ENCODE measurements at places on chromosomes 7 and 10.
A peak's percentile ranks its signal among the peaks of the same experiment; 100 is the strongest.

DNA sequence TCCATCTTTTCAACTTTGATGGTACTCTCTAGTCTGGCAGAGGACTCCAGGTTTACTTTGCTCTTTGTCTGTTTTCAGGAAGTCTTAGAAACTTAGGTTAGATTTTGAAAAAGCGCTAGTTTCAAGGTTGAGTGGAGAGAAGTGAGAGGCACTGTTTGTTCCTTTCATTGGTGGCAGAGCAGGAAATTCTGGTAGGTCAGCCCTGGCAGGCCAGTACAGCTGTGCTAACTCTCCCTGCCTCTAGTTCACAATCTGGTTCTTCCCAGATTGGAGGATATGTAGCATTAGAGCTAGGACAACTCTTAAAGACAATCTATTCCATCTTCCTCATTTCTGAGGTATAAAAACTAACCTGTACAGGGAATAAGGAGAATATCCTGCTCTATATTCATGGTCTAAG lies 160.9 kb upstream of the FZD1 start:
- no peak for DNase-seq

DNA sequence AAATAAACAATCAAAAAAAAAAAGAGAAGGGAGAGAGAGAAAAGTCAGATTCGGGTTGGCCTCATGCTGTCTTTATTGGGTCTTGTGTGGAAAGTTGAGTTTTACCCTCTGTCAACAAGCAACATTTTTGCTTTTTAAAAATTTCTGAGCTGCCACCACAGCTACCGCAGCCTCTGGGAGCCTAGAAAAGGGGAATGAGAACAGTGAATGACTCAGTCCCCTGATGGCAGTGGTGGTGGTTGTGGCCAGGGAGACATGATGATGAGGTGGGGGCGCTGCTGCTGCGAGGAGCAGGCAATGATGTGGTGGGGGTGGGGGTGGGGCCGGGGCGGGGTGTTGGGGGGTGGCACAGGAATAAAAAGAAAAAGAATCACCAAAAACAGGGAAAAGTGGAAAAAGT lies 20.0 kb upstream of the CREB3L2 start:
- no peak for DNase-seq

DNA sequence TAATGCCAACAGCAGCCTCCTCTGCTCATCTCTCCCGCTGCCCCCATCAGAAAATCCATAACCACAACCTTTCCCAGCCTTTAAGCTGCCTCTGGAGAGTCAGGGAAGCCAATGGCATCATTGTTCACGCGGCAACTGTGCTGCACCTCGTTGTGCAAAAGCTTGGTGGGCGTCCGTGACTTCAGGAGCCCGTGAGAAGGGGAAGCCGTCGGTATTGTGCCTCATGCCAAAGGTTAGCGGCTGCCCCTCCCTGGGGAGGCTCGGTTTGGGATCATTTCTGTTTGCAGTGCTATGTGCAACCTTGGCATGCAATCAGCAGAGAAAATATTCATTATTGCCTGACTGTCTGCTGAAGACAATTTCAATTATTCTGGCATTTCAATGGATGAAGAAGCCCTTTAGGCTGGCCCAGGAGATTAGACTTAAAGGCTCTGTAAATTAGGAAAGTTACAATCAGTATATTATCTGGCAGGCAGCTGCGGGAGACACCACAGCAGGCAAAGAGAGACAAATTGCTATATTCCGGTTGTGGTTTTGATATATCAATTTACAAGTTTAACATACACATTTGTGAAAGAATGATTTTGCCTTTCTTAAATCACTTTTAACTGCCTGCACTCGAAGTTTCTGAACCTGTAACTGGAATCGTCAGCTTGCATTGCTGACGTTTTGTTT lies 244.5 kb downstream of the GATA3 start:
- DNase-seq: no peak

DNA sequence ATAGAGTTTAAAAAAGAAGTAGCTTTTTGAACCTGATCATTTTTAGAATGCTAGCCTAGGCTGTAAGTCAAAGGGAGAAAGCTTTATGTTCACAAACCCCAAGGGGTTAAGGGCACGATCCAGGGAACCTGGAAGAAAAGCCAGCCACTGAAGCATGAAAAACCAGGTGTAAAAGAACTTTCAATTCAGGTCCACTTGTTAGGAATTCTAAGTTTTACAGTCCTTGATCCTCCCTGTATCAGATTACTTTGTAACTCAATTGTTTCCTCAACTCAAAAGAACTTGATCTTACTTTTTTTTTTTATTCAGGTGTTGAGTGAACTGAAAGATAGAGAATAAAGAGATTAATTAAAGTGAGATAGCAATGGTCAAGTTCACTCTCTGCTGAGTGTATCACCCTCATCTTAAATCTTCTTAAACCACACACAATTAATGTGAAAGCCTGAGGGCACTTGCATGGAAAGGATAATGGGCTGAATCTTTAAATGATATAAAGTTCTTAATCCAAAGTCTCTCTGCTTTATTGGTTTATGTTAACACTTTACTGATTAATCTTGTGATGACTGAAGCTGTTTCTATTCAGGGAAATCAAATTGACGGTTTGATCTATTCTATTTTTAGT lies 672.2 kb upstream of the LRRN3 start:
- no peak for DNase-seq

DNA sequence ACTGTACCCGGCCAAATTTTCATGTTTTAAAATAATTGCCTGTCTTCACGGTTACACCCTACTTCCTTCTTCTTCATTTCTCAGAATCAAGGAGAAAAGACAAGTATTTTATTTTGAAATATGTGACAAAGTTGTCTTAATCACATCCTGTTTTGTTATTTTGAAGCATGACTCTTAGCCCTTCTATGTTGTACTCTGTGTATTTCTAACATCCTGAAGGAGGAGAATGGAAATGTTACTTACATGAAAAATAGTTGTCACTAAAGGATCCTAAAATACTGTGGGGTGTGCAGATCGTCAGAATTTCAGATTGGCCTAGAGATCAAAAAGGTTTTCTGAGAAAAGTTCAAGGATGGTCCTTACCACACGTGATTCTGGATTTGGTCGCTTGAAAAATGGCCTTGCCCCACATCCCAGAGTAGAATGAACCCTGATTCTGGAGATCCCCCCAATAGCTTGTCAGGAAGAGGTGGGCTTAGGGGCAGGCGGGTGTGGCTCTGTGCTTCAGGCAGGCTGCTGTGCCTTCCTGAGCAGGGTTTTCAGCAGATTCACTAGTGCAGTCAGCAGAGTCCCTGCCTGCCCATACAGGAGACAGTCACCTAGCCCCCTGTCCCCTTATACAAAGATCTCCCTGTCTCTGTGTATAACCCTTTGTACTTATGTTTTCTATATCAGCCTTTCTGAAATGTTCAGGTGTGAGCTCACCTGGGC lies 8.6 kb downstream of the UPP1 start:
- DNase-seq: no peak

DNA sequence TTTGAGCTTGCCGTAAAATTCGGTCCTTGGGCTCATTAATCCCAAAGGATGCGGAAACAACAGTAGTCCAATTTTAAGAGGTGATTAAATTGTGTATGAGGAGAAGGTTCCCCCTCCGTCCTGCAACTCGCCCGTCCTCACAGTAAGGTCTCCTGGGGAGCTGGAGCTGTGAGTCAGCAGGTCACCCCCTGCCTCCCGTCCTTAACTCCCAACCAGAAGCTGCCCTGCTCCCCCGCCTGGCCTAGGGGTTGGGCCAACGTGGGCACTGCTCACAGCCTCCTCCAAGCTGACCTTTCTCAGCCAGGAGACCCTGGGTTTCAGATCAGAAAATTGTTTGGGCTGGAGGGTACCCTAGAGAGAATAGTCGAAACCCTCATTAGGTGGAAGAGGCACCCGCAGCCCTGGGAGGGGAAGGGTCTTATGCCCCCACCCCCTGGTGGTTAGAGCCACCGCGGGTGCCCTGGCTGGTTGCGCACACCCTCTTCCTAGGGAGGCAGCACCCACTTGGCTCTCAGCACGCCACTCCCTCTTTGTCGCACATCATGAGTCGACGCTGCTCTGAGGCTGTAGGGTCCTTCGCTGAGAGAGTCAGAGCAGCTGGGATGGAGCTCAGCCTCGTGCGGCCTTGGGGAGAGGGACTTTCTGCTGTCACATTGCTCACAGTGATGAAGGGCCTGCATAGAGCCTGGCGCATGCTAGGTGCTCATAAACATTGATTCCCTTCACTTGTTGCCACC lies 131.2 kb downstream of the TACC2 start:
- no peak for DNase-seq

GRCh38 chr7:157846271-157846670 lies 509.5 kb downstream of the DNAJB6 start:
- DNase-seq: no peak

DNA sequence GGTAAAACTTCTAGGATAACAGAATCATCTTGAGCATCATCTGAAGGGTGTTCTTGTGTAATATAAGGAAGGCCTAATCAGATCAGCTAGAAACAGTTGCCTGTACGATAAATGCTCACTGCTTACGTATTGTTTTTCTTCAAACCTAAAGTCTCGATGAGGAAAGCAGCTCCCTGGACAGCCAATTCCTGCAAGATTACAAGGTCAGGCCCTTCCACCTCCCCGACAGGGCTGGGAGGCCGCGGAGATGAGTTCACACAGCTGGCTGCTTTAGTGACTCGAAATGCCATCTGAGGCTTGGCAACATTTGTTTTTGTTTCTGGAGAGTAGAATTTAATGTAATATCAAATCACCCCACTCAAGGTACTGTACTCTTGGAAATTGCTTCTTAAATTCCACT lies 95.1 kb upstream of the PFKP start:
- DNase-seq: no peak

DNA sequence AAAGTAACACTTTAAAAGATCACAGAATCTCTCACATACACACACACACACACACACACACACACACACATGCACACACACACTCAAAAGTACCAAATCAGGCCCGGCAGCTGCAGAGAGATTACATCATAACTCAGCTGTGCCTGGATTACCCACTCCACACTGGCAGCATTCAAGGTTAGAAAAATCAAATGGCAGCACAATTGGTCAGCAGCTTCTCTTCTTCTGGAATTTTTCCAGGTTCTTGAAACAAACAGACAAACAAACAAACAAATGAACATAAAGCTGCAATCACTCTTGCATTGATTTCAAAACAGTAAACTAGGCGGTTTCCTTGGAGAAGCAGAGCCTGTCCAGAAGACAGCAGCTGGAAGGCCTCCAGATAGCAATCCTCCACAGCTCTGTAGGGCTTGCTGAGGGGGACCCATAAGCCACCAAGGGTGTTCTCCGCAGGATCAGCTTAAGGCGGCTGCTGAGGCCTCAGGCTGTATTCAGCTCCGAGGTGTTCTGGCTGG lies 24.5 kb upstream of the FAM133B start:
- DNase-seq: peak; percentile 18

DNA sequence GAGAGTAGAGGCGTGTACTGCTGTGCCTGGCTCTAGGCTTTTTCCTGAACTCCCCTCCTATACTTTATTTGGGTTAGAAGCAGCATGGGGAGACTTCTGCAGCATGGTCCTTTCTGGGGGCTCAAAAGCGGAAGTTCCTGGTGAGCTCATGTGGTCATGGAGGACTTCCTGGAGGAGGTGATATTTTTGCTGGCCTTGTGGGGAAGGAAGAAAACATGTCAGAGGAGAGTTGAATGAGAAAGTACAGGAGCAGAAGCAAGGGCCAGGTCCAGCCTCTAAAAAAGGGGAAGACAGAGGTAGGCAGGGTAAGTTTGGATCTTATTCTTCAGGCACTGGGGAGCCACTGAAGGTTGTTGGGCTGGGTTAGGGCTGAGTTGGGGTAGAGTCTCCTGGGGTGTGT lies 45.5 kb downstream of the CASTOR2 start:
- no peak for DNase-seq

DNA sequence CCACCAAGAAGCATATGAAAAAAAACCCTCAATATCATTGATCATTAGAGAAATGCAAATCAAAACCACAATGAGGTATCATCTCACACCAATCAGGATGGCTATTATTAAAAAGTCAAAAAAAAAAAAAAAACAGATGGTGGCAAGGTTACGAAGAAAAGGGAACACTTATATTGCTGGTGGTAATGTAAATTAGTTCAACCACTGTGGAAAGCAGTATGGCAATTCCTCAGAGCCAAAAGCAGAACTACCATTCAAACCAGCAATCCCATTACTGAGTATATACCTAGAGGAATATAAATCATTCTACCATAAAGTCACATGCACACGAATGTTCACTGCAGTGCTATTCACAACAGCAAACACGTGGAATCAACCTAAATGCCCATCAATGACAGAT lies 46.0 kb downstream of the CNOT4 start:
- no peak for DNase-seq

- DNase-seq: no peak
These were observed 8.3 kb upstream of the CALML5 start for GRCh38 chr10:5507649-5508131.

DNA sequence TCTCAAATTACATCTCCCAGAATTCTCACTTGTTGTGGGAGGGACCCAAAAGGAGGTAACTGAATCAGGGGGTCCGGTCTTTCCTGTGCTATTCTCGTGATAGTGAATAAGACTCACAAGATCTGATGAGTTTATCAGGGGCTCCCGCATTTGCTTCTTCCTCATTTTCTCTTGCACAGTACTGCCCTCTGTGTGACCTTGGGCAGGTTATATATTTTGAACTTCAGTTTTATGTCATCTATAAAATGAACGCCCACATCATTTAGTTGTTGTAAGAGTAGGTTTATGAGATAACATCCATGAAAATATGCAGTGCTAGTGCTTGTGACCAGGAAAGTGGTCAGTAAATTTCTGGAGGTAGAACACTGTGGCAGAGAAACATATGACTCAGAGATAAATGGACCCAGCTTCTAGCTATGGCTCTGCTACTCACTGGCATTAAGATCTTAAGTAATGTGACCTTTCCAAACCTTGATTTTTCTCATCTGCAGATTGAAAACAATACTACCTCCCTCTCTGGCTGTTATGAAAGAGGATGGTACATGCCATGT lies 44.3 kb downstream of the SCRN1 start:
- no peak for DNase-seq

DNA sequence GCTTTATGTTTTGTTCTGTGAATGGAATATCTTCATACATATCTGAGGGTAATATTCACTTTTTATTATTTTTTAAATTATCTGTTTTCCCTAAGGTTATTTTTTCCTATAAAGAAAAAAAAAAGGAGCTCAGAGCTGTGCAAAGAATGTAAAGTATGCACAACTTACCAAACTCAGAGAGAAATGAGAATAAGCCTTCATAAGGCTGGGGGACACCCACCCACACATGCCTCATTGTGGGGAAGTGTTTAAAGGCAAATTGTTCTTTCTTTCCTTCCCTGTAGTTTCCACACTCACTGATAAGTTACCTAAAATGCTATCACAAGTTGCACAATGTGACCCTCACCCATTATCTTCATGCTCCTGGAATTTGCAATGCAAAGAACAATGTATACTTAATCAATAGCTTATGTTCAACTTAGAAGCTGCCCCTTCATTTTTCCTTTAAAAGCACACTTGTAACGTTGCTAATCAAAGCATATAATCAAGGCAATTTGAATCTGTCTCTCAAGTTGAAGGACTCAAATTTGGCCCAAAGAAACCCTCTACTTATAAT lies 108.1 kb downstream of the GNAT3 start:
- no peak for DNase-seq

- DNase-seq: no peak
These were observed 38.9 kb downstream of the HK1 start for GRCh38 chr10:69317175-69317604.

DNA sequence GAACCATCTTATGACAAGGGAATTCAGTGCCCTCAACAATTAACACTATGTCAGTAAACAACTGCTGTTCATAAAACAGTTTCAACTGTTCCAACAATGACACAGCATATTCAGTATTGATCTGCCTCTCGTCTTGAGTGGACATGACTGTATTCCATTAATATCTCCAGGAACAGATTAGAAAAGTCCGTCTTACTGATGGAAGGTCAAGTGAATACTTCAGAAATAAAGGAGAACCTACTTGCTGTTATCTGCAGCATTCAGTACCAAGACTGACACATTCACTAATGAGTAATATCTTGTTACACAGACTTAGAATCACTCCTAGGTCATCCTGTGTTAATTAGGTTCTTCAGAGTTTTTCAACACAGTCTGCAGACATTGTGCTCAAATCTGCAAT lies 12.1 kb downstream of the KBTBD2 start:
- no peak for DNase-seq
